Activated gamma-delta T cell (primary cell): ENCODE measurements at places on chromosomes 2 and 18.

- DNase-seq: no peak
Observed at GRCh38 chr2:94999431-94999883, 26.1 kb upstream of the MAL start.

GRCh38 chr2:167294776-167295140 is 406.5 kb downstream of the XIRP2 start:
- DNase-seq: no peak

DNA sequence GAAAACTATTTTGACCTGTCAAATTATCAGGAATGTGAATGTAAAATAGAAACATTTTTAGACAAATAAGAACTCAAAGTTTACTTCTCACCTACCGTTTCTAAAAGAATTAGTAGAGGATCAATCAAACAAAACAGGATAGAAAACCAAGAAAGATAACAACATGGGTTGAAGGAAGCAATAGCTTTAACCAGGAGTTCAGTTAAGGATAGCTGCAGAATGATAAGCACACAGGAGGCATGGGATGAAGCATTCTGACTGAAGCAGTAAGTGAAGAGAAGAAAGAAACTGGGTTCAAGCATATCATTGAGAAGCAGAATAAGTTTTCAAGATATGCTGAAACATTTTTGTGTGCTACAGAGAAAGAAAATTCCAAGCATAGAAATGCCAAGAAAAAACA is 52.3 kb downstream of the TWSG1 start:
- DNase-seq: no peak

- no peak for DNase-seq
Observed at GRCh38 chr2:161419638-161420190, 3.6 kb downstream of the TBR1 start.

GRCh38 chr2:33126958-33127357 is 180.2 kb downstream of the LTBP1 start:
- no peak for DNase-seq

- DNase-seq: no peak
Observed at GRCh38 chr2:166184789-166185188, 57.0 kb upstream of the SCN1A start.

DNA sequence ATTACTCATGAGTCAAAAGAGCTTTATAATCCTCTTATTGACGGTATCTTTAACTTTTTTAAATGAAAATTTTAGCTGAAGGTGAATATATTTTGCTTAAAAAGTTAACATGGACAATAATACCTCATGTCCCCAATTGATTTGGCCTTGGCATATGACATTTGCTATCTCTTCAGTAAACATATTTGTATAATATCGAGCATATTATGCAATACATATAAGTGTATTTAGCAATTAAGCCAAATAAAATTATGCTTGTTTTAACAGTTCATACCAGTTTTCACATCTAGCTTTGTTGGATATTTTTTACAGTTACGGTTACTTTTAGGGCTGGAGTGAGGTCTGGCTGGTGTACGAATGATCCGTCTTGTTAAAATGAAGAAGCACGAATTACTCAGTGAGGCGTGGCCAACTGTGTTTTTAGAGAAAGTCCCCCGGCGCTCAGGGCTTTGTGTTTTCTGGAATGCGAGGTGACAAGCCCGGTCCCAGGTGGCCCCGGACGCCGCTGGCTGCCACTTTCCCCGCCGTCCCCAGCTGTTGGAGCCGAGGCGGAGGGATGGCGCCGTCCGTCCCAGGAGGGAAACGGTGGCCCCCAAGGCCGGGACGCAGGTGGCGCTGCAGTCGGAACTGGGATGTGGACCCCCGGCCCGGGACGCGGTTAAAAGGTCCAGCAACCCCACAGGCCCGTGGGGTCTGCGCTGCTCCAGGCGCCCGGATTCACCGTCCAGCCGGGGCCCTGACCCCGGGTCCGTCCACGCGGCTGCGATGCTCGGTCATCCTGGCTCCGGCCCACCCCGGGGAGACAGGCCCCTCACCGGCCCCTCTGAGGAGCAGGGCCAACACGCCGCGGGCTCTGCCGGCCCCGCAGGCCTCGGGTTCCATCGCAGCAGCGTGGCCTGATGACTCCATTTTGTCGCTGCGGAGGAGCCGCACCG is 41.3 kb downstream of the TMEM18 start:
- DNase-seq: no peak

DNA sequence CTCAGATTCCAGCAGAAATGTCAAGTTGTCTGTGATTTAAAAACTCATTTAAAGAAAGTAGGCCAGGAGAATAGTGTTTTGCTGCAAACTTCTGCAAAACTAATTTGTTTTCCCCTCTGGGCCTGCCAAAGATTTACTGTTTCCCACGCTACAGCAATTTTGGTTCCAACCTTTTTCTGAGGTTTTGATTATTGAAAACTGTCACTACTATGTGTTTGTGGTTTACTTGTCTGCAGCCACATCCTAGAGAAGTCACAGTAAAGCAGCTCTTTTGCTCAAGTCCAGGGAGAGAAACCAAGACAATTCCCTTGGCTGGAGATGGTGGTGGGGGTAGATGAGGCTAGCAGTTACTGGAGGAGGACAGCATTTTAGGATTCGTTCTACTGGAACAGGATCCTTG is 12.8 kb downstream of the IL1R2 start:
- no peak for DNase-seq

- DNase-seq: no peak
Observed at GRCh38 chr2:157415591-157416101, 28.2 kb downstream of the CYTIP start.

DNA sequence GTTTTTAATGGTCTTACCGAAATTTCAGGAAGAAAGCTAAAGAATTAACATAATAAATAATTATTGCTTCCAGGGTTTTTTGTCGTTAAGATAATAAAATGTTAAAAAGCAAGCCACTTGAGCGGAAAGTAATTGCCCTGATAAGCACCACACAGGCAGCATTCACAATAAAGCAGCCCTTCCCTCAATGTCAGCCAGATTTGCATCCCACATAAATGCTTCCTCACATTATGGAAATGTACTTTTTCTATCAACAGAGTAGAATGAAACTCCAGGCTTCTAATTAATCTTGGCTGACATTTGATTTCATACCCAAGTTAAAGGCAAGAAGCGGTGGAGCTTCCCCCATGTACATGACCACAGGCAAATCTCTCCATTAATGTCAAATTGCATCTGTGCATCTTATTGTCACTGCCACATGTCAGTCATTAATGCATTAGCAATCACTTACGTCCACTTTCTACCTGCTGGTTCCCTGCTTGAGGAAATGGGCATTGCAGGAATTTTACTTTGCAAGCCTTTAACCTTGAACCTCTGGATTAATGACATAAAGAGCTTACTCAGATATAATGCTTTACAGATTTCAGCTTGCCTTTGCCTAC is 26.2 kb downstream of the PTPRM start:
- no peak for DNase-seq
